Progenitor cell of endocrine pancreas (in vitro differentiated cells): ENCODE measurements at places on chromosomes 7 and 10.

DNA sequence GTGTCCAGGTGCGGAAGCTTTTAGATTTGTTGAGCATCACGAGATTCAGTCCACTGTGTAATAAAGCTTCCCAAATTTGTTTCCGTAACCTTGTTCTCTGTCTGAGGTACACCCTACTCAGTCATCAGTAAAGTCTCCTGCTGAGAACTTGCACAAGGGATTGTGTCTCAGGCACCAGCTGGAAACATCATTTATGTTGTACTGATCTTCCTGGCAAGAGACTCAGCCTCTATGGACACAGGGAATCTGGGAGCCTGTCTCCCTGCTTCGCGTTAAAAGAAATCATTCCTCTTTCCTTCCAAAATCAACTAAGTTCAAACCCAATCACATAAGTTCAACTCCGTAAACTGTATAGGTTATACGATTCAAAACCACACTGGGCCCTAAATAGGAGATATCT is 336.8 kb downstream of the GPR37 start:
- no peaks in the 10 kb centered on the region for H3K27me3 ChIP-seq
- H3K36me3 ChIP-seq, result no peaks in the 10 kb centered on the region
- no peaks in the 10 kb centered on the region for H3K4me1 ChIP-seq
- DNase-seq, result no peak

- peaks cover 1% of the 10 kb centered on the region for H3K36me3 ChIP-seq
- no peak overlapping the region for H3K27ac ChIP-seq
- H3K4me1 ChIP-seq, result peaks cover 14% of the 10 kb centered on the region
- H3K4me3 ChIP-seq, result no peak overlapping the region
- H3K27me3 ChIP-seq, result no peaks in the 10 kb centered on the region
Observed at GRCh38 chr10:60142736-60143135, 236.4 kb upstream of the CCDC6 start.

DNA sequence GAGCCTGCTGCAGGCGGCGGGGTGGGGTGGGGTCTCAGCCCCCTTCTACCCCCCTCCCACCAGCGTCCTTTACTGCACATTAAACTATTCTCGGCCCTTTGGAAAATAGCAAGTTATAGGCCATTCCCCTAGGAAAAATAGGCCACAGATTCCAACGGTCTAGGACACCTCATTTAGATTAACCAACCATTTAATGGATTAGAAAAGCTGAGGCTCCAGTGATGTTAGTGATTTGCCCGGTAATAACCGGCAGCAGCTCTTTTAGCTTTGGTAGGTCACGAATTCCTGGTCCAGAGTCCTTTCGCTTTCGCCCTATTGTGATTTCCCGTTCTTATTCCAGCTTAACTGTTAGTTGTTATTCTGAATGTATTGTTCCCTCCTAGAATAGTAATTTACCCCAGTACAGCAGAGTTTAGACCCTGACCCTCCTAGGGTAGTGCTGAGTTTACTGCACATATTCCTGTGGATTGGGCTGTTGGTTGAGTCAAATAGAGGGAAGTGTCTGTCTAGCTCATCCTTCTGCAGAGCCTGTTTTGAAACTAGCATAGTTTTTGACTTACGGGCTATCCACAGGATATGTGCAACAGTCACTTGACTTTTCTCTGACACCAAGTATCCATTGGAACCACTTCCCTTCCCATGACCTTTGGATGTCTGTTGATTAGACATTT is 754 bp downstream of the GSTO1 start:
- peak overlapping the region; percentile 94 for H3K27ac ChIP-seq
- peak overlapping the region; percentile 91 for H3K4me3 ChIP-seq
- no peak for DNase-seq
- H3K4me1 ChIP-seq, result peaks cover 57% of the 10 kb centered on the region
- H3K27me3 ChIP-seq, result no peaks in the 10 kb centered on the region

GRCh38 chr10:132162021-132162531 is 24.7 kb upstream of the DPYSL4 start:
- H3K27me3 ChIP-seq, result peaks cover 41% of the 10 kb centered on the region
- no peak overlapping the region for H3K27ac ChIP-seq
- H3K36me3 ChIP-seq, result no peaks in the 10 kb centered on the region
- DNase-seq, result no peak
- H3K4me1 ChIP-seq, result no peaks in the 10 kb centered on the region
- H3K4me3 ChIP-seq, result no peak overlapping the region

DNA sequence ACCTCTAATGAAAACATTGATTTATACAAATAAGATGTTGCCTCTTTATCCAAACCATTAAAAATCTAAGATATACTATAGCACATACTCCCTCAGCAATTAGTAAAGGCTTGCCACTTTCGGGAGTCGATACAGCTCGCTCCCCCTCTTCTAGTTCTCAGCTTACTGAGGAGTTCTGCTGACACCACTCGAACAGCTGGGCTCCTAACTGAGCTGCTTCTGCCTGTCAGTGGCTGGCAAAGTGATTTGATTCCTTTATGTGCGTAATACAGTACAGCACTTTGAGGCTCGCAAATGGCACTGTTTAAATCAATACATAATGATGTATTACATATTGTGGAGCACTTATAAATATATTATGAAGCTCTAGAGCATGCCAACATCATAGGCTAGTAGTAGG is 241.8 kb downstream of the CREB5 start:
- no peaks in the 10 kb centered on the region for H3K27me3 ChIP-seq
- DNase-seq, result no peak
- no peaks in the 10 kb centered on the region for H3K4me1 ChIP-seq
- H3K36me3 ChIP-seq, result no peaks in the 10 kb centered on the region
- H3K27ac ChIP-seq, result no peak overlapping the region
